B cell (primary cell): ENCODE measurements at places on chromosomes 5 and 9. TPM values are rescaled to one million over a fixed set of nuclear protein-coding genes. Genes with fewer than 3 reads are reported as not detected.

FCN2 gene
- total RNA-seq: not detected in 2 replicates

TUSC1 gene
- 0.29 and 0.34 TPM in 2 replicates for total RNA-seq

GRCh38 chr9:102479191-102479590, 515.9 kb upstream of the CYLC2 start:
- no peaks in the 10 kb centered on the region for H3K4me1 ChIP-seq
- H3K36me3 ChIP-seq: no peaks in the 10 kb centered on the region
- no peak overlapping the region for H3K27ac ChIP-seq
- no peak for DNase-seq
- no peak overlapping the region for H3K4me3 ChIP-seq
- H3K27me3 ChIP-seq: no peaks in the 10 kb centered on the region

- H3K27ac ChIP-seq: no peak overlapping the region
- no peak for DNase-seq
- H3K4me3 ChIP-seq: no peak overlapping the region
- no peaks in the 10 kb centered on the region for H3K36me3 ChIP-seq
Measured at GRCh38 chr5:167268337-167268736, 1023.1 kb upstream of the WWC1 start.

DNA sequence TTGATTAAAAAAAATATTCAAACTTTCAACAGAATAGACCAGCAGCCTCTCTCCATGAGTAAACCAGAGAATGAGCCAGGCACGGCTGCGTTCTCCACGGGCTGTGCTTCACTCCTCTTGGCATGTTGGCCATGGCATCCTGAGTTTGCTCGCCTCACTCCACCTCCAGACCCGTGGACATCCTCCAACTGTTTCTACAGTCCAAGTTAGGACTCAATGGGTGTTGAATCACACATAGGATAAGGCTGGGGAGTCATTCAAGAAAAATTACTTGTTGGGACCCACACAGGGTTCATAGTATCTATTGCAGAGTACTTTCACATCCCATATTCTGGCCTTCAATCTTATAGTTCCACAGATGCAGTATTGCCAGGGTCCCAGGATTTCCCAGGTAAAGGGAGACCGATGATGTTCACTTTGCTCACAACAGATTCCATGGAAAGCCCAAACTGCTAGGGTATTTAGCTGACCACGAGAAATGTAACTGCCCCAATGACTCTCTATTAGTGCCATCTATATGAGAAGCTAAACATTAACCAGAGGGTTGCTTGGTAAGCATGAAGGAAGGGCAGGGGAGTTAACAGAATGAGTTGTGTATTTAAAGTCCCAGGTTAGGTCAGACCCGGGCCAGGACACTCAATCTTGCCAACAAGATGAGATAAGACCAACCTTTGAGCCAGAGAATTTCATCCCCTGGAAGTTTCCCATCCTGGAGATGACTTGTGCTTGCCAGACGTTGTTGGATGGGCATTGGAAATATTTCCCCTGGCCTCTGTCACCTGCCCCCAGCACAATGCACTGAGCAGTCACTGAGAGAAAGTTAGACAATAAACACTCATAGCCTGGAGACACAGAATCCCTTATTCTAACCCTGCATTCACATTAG, 19.7 kb upstream of the GDA start:
- DNase-seq: no peak
- no peaks in the 10 kb centered on the region for H3K4me1 ChIP-seq
- no peaks in the 10 kb centered on the region for H3K36me3 ChIP-seq
- no peaks in the 10 kb centered on the region for H3K27me3 ChIP-seq
- H3K27ac ChIP-seq: no peak overlapping the region
- no peak overlapping the region for H3K4me3 ChIP-seq

DNA sequence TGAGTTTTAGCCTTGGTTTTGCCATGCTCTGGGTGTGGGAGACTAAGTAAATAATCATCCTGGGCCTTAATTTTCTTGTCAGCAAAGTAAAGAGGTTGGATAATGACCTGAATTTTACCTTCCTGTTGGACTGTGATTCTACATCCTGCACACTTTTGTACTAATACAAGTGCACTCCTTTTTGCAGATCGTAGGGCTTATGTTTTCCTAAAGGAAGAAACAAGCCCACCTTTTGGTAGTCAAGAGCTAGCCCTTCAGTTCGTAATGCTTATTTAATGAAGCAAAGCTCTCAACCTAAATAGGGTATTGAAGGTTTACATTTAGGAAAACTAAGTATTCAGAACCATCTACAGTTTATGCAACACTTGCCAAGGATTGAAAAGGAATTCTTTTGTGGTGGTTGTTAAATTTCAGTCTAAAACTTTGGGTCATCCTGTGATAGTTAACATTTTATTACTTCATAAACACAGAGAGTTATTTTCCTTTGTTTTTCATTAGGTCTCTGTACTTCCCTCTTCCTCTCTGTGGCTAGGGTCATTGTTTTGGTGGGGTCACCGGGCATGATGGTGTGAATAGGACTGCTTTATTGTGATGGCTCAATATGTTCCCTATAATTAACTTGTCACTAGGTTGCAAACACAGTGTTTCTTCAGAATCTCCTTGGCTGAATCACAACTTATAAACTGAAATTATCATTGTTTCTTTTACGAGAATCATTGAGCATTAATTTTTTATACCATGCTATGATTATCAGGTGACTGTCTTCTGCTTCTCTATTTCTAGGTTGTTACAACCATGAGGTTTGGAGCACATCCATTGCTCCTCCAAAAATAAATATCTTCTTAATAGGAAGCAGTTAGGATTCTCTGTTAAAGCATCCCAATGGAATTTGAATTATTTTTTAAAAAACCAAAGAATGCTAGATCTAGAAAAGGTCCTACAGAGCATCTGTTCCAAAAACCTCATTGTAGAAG, 28.5 kb downstream of the SPINK5 start:
- H3K4me1 ChIP-seq: no peaks in the 10 kb centered on the region
- H3K4me3 ChIP-seq: no peak overlapping the region
- no peak for DNase-seq
- no peaks in the 10 kb centered on the region for H3K36me3 ChIP-seq
- H3K27ac ChIP-seq: no peak overlapping the region

DNA sequence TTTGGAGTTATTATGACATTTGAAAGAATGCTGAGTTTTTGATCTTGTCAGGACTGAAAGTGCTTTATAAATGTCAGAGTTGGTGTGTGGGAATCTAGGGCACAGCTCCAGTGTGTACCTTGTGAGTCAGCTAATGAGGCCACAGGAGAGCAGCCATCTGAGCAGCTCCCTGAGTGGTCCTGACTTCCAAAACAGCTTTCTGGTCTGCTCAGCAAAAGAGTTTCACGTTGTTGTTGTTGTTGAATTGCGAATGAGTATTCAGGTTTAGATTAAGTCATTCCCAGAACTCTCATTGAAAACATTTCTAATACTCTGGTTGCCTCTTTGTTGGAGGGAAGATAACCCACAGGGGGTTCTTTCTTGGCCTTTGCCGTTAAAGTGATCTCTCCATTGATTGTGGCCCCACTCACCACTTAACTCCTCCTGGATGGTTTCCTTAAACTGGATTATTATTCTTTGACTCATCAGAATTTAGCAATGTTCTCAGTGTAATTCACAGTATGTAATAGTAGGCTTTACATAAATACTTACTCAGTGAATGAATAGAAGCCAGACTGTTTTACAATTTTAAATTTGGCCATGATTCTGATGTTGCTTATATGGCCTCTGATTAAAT, 125.1 kb upstream of the SGCD start:
- H3K4me1 ChIP-seq: no peaks in the 10 kb centered on the region
- H3K4me3 ChIP-seq: no peak overlapping the region
- no peak overlapping the region for H3K27ac ChIP-seq
- no peak for DNase-seq

- H3K27ac ChIP-seq: no peak overlapping the region
- no peak overlapping the region for H3K4me3 ChIP-seq
- H3K36me3 ChIP-seq: no peaks in the 10 kb centered on the region
- DNase-seq: no peak
- H3K27me3 ChIP-seq: no peaks in the 10 kb centered on the region
Measured at GRCh38 chr5:138955013-138955660, 80.0 kb upstream of the LRRTM2 start.

GRCh38 chr9:123445116-123445515, 89.1 kb downstream of the CRB2 start:
- H3K4me1 ChIP-seq: no peaks in the 10 kb centered on the region
- no peak overlapping the region for H3K4me3 ChIP-seq
- no peaks in the 10 kb centered on the region for H3K27me3 ChIP-seq
- no peaks in the 10 kb centered on the region for H3K36me3 ChIP-seq

GRCh38 chr5:24391816-24392215, 253.0 kb downstream of the CDH10 start:
- no peak for DNase-seq
- H3K4me3 ChIP-seq: no peak overlapping the region
- no peaks in the 10 kb centered on the region for H3K27me3 ChIP-seq
- H3K4me1 ChIP-seq: no peaks in the 10 kb centered on the region
- no peaks in the 10 kb centered on the region for H3K36me3 ChIP-seq
- no peak overlapping the region for H3K27ac ChIP-seq
